ENCODE measurements at places on chromosomes 1 and 21.

GRCh38 chr1:156826630-156827029 lies 10.0 kb upstream of the SH2D2A start:
- DNase-seq: no peak

DNA sequence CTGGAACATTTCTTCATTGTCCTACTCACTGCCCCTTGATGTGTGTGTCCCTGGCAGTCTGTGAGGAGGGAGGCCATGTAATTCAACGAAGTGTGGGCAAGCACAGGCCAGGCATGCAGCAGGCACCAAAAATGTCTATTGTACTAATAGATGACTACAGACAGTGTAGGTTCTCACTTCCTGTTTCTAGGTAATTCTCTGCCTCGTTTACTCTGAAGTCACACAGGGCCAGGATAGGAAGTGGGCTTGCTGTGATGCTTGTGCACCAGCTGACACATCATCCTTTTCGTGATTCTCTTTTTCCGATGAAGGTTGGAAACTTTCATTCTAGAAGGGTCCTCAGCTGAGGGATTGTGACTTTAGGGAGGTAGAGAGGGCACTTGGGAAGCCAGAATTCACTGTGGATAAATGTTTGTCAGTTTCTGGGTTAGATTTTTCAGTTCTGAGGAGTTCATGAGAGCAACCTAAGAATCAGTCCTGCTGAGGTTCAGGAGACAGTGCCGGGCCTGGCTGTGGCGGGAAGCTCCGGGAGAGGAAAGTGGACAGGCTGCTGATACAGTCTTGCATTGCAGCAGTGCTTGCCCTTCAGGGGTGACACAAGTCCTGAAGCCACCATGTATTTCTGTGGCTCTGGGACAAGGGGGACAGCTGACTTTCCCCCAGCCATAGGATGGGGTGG lies 4.3 kb upstream of the CSF1 start:
- DNase-seq: no peak

- no peak for DNase-seq
These were observed 69.2 kb downstream of the MATN1 start for GRCh38 chr1:30654188-30654587.

DNA sequence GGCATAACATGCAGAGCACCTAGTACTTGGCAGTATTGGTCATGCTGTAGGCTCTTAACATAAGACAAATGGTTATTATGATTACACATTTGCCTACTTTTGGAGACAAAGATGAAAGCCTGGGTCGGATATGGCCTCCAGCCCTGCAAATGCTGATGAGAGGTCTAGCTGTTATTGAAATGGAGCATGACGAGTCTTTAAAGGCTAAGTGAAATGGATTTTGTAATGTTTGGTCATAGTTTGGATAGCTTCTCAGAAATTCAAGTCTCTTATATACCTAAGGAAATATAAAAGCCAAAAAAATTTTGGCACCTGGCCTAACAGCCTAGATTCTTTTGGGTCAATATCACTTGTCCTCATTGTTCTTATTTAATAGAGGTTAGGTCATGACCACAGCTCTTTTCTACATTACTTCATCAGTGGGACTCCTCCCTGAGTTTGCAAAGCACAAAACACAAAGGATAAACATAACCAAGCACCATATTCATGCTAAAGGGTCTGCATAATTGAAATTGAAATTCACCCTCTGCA lies 69.2 kb upstream of the WLS start:
- no peak for DNase-seq

- no peak for DNase-seq
These were observed 10.0 kb downstream of the TSEN15 start for GRCh38 chr1:184061396-184062003.

DNA sequence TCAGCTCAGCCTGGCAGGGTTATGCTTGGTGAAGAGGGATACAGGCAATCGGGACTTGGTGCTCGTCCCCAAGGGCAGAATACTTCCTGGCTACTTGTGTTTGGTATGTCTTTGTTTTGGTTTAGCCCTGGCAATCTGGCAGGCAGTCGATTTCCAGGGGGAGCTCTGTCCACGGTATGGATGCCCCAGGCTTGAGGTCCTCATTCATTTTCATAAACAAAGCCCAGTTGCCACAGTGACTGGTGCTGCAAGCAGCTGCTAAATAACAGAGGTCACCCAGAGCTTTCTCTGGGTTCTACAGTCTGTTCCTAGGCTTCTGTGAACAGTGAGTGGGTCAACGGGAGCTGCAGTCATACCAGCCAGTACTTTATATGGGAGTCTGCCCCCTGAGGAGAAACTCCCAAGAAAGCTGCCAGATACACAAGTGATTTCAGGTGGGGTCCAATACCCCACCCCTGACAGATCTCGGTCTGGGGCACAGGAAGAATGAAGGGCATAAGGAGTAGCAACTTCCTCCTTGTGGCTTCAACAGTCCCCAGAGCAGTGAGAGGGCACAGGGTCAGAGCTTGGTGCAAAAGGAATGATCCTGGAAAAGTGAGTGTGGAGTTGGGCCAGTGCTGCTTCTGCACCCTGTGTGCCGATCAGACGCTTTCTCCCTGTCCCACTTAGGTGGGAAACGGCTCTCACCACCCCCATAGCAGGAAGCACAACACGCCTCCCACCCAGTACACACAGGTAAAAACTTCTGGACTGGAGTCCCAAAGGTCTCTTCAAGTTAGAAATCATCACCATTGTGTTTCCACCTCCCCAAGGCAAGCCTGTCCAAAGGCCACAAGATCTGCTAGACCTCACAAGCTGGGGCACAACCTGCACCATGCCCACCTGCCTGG lies 55.5 kb downstream of the TGFBR3 start:
- no peak for DNase-seq

- no peak for DNase-seq
These were observed 18.7 kb upstream of the FAM43B start for GRCh38 chr1:20533635-20534034.

- DNase-seq: no peak
These were observed 18.1 kb downstream of the SAMSN1 start for GRCh38 chr21:14527696-14528652.

DNA sequence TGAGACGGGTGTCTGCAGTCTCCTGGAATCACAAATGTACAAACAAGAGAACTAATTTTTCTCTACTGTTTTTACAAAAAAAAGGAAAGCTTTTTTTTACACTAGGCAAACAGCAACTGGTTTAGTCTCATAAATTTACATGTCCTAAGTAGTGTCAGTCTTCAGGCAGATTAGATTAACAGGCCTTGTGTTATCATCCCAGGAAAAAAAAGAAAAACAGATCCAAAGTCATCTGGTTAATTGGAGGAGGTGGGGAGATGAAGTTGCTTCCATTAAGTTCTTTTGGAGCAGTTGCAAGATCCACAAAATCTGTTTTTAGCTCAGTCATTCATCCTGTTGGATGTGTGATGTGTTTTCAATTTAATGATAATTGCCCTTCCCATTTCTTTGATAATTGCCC lies 363.5 kb upstream of the ADGRL2 start:
- no peak for DNase-seq

DNA sequence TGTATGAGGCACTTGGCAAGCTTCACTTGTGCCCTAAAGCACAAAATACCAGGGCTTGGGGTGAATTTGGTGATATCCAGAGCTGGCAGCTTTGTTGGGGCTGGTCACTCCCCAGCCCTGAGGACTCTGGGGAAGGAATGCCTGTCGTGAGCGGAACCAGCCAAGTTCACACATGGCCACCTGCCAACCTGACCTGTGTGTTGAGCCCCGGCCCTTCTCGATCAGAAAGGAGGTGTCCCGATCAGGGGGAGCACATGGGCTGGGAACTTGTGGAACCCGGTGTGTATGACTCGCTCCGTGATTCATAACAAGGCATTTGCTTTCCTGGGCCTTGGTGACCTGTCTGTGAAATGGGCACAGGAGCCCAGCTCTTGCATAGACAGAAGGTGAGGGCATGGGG lies 43.1 kb downstream of the AGPAT3 start:
- DNase-seq: no peak

DNA sequence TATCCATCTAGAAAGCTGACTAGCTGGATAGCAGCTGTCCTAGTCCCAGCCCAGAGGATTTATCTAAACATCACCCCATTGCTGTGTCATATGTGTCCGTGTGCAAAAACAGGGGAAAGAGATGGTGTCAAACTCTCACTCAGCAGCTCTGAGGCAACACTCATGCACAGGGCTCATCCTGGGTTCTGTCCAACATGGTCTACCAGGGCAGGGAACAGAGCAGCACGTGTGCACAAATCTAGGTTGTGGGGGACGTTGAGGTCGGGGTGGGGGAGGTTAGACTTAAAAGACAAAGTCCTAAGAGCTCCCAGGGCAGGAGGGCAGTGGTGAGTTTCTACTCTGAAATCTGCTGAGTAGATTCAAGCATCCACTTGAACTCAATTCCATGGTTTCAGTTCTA lies 16.2 kb downstream of the PI4KB start:
- DNase-seq: no peak

GRCh38 chr1:219993554-219994433 lies 52.5 kb downstream of the EPRS1 start:
- no peak for DNase-seq

- no peak for DNase-seq
These were observed 15.3 kb downstream of the UCK2 start for GRCh38 chr1:165842671-165843129.

DNA sequence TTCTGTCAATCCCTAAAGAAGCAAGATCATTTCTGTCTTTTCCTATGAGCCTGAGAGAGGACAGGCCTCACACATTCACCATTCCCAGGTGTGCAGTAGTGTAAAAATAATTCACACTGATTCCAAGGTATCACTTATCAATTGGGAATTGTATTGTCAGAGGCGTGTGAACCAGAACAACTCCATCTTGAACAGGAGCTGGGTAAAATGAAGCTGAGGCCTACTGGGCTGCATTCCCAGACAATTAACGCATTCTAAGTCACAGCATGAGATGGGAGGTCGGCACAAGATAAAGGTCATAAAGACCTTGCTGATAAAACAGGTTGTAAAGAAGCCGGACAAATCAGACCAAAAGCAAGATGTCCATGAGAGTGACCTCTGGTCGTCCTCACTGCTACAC lies 239.2 kb downstream of the SMYD3 start:
- DNase-seq: no peak

DNA sequence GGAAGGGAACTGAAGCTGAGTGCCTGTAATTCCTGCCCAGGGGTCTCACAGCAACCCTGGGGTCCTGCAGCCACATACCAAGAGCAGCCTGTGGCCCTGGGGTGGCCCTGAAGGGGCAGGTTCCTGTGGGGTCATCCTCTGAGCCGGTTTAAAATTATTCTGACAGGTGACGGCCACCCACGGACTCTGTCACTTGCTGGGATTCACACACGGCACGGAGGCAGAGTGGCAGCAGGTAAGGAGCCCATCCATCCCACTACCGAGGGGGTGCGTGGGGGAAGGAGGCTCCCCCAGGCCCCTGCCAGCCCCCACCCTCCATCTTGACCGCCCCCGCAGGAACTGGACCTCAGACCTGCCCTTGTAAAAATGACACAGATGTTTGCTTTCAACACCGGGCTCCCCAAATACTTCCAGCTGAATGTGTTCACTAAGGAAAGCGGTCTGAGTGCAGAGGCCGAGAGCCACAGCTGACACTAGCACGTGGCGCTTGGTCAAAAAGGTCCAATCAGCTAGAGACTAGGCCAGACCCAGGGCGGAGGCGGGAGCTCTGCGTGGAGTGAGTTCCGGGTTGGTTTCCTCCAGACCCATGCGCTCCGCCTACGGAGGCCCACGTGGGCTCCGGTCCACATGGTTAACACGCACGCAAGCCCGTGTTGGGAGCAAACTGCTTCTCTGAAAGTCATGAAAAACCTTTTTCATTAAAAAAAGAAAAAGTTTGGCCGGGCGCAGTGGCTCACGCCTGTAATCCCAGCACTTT lies 10.0 kb downstream of the YBEY start:
- peak; percentile 35 for DNase-seq

- DNase-seq: no peak
These were observed 89.7 kb downstream of the DMRTA2 start for GRCh38 chr1:50333595-50333974.

GRCh38 chr1:216562383-216562782 lies 139.1 kb upstream of the USH2A start:
- DNase-seq: no peak

DNA sequence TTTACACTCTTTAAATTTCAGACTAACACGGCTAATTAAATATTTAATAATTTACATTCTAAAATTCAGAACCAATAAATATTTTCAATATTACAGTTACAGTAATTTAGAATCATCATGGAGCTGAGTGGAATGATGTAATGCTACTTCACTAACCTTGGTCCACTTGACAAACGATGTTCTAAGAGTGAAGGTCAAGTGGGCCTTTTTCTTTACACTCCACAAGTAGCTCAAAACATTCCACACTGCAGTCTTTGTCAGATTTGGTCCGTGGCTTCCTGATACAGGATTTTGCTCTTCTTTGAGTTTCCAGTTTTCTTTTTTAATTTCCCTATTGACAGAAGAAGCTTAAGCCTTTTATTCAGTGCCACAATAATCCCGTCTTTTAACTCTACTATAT lies 164.6 kb upstream of the NRIP1 start:
- DNase-seq: no peak

DNA sequence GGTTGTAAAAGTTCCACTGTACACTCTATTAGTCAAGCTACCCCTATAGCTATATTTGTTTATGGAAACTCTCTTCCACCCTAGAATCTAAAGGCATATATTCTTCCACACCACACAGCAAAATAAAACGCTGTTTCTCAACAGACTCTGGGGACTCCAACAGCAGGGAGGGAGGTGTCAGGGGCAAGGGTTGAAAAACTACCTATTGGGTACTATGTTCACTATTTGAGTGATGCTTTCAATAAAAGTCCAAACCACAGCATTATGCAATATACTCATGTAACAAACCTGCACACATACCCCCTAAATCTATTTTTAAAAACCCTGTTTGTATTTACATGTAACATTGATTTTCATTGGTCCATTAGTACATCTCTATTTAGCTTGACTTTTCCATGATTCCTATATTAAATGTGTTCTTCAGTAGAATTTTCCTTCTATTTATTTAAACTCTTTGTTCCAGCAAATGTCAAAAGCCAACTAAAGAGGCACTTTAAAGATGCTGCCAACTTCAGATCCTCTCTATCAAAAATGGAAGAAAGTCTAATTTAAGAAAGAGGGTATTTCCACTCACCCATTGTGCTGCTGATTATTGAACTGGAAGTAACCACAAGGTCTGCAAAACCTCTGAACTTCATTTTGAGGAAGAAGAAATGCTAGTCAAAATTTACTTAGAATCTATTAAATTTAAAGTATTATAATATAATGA lies 26.2 kb downstream of the RGS7 start:
- no peak for DNase-seq

DNA sequence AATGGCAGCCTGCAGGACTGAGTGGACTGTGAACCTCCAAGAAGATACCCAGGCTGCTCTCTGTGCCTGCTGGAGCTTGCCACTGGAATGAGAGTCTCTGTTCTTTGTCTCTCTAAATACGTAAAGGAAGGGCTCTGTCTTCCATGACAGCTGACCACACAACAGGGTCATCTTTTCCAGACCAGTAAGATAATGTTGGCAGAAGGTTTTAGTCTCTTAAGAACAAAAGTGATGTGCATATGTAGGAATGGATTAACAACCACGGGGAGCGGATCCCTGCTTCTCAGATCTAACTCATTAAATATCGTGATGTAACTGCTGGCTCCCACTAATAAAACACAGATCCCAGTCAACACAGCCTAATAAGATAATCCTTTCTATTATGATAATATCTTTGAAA lies 67.5 kb downstream of the MAP10 start:
- no peak for DNase-seq

All from stimulated activated CD8-positive, alpha-beta memory T cell treated with anti-CD3 and anti-CD28 coated beads, Interleukin-4, amount 100 ng/mL, for 4 hours (primary cell).